Stimulated activated CD8-positive, alpha-beta memory T cell treated with anti-CD3 and anti-CD28 coated beads, Interleukin-4, amount 100 ng/mL, for 1 hour (primary cell): ENCODE measurements at places on chromosomes 5 and 9.

DNA sequence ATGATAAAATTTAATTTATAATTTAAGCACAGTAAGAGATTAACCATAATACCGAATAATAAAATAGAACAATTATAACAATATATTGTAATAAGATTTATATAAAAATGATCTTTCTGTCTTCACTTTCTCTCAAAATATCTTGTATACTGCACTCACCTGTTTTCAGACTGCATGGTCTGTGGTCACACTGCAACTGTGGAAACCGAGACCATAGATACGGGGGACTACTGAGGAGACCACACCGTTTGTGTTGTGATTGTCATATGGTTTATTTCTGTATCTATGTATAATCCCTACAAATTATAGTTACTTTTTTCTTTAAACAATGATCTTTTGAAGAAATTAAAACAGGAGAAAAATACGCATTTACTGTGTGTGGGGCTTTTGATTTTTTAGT is 78.8 kb upstream of the TNFAIP8 start:
- no peak for DNase-seq

DNA sequence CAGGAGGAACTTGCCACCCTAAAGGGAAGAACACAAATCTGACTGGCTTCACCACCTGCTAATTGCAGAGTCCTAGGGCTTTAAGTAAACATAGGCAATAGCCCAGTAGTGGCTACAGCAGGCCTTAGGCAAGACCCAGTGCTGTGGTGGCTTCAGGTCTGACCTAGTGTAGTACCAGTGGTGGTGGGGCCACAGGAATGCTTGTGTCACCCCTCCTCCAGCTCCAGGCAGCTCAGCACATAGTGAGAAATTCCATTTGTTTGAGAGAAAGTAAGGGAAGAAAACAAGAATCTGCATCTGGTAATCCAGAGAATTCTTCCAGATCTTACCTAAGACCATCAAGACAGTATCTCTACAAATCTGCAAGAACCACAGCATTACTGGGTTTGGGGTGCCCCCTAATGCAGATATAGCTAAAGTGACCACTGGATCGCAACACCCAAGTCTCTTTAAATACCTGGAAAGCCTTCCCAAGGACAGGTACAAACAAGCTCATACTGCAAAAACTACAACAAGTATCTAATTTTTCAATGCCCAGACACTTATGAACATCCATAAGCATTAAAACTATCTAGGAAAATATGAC is 102.6 kb upstream of the TRPM3 start:
- no peak for DNase-seq

- DNase-seq: no peak
Observed at GRCh38 chr9:81535542-81536241, 153.7 kb downstream of the TLE1 start.

DNA sequence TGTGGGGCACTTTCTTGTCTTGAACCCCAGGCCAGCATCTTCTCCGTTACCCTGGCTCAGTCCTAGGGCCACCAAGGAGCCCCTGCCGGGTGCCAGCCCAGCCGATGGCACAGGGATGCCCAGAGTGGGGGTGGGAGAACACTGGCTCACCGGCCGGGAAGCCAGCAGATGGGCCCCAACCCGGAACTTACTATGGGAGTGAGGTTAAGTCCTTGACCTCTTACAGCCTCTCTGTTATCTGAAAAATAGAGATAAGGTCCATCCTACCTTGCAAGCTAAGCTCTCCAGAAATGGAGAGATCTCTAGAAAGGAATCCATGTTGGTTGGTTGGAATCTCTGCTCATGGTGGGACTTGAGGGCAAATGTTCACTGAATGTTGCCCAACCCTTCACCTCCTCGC is 20.8 kb downstream of the SH3PXD2B start:
- DNase-seq: no peak

DNA sequence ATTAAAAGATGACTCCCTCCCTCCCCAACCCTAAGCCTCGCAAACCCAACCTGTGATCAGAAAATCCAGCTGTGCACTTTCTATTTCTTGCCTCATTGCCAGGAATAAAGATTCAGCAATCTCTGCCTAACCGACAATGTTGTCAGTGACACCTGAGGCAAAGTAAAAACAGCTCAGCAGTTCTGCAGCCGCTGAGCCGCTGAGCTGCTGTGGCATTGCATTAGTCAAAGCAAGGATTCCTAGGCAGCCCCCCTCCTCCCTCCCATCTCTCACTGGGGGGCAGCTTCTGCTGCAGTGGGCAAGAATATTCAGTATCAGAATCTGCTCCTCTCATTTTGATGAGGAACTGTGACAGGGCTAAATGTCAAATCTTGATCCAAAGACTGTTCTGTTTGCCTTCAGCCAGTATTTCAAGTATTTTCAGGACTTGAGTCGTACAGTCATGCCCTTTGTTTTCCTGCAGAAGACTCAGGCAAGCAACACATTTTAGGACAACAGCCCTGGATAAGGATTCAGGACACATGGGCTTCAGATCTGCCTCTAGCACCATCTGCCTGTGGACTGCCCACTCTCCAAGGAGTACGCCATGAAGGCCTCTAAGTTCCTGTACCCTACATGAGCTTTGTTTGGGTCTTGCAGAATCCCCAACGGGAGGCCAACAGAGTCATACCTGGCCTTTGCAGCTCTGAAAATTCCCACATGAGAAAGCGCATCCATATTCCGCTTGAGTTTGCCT is 41.1 kb upstream of the DAP start:
- no peak for DNase-seq

GRCh38 chr5:113250341-113250953 is 184.3 kb downstream of the TSSK1B start:
- no peak for DNase-seq

- no peak for DNase-seq
Observed at GRCh38 chr9:122315534-122315933, 50.9 kb downstream of the MRRF start.

GRCh38 chr9:108837530-108837929 is 18.3 kb downstream of the ACTL7B start:
- DNase-seq: no peak

- DNase-seq: no peak
Observed at GRCh38 chr5:176773408-176774035, 36.8 kb upstream of the UNC5A start.

GRCh38 chr5:6419340-6419852 is 29.3 kb upstream of the UBE2QL1 start:
- no peak for DNase-seq

GRCh38 chr5:93587597-93588351 is 4.8 kb downstream of the NR2F1 start:
- no peak for DNase-seq

DNA sequence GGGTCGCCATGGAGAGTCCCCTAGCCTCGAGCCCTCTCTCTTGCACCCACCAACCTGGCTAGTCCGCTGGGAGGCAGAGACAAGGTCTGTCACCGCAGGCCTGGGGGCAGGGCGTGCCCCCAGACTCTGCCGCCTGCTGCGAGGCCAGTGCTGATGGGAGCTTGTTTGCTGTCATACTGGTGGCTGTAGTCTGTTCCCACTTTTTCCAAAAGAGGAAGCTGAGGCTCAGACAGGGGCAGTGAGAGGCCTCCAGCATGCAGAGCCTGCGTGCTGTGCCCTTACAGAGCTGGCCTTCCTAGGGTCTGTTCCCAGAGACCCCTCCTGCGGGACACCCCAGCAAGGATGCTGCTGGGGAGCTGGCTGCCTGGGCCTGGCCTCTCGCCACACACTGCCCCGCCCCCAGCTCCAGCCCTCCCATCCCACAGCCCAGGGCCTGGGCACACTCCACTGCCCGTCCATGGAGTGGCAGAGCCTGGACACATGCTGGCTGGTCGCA is 21.0 kb upstream of the SUSD3 start:
- DNase-seq: no peak

DNA sequence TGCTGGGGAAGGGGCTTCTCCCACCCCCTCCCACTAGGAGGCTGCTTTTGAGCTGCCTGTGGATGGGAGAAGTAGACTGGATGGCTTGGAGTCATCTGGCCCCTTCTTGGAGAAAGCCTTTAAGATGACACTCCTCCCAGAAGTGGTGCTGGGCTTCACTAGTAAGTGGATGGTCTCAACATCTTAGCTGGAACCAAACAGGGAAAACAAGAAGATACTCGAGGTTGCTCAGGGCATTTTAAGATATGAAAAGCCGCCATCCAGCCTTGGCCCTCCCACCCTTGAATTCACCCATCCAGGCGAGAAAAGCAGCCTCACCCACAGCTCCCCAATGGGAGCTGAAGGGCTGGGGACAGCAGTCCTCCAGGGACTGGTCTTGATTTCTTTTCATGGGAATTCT is 7.8 kb upstream of the SMIM32 start:
- no peak for DNase-seq

DNA sequence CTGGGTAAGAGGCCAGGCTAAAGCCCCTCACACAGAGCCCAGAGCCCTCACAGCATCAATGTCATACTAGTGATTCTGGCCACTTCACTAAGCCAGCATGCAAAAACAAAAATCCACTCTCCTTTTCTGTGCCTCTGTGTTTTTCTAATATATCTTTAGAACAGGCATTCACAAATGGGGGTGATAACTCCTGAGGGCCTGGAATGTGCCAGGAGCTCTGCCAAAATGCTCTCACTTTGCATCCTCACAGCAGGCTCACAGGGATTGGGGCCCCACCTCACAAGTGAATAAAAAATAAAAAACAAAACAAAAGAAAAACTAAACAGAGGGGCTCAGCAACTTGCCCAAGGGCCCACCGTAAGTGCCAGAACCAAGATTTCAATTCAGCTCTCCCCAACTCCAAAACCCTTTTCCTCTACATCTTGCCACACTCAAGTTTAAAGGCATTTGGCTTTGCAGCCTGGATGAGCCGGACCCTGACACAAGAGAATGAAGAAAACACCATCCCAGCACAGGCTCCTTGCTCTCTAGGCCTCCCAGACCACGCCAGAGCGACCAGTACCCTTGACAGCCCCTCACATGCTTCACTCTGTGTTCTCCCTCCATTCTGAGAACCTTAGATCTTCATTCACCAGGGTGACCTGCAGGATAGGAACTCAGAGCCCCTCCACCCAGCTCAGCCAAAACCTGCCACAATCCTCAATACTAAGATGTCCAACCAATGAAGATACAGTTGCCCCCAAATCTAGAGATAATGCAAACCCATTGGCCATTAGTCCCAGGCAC is 51.3 kb downstream of the SAXO1 start:
- DNase-seq: no peak

DNA sequence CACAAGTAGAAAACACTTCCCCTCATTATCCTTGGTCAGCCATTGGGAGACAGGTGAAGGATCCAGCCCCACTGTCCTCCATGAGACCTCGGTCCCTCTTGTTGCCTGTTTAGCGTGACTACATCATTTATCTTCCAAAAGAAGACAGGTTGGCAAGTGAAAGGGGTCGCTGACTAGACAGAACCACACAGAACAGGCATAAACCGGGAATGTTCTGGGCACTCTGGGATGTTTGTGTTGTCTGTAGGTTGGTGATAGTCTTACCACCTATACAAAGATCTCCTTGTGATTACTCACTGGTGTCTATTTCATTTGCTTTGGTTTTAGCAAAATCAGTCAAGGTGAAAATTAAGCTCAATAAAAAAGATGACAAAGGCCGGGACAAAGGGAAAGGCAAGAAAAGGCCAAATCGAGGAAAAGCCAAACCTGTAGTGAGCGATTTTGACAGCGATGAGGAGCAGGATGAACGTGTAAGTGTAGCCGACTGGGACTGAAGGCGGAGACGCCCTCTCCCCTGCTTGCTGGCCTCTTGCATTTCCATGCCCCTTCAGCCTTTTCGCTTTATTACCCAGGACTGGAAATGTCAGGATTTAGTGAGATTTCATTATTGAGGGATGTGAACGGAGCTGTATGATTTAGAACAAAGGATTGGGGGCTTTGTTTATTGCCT is 175.9 kb downstream of the SMARCA2 start:
- DNase-seq: no peak

DNA sequence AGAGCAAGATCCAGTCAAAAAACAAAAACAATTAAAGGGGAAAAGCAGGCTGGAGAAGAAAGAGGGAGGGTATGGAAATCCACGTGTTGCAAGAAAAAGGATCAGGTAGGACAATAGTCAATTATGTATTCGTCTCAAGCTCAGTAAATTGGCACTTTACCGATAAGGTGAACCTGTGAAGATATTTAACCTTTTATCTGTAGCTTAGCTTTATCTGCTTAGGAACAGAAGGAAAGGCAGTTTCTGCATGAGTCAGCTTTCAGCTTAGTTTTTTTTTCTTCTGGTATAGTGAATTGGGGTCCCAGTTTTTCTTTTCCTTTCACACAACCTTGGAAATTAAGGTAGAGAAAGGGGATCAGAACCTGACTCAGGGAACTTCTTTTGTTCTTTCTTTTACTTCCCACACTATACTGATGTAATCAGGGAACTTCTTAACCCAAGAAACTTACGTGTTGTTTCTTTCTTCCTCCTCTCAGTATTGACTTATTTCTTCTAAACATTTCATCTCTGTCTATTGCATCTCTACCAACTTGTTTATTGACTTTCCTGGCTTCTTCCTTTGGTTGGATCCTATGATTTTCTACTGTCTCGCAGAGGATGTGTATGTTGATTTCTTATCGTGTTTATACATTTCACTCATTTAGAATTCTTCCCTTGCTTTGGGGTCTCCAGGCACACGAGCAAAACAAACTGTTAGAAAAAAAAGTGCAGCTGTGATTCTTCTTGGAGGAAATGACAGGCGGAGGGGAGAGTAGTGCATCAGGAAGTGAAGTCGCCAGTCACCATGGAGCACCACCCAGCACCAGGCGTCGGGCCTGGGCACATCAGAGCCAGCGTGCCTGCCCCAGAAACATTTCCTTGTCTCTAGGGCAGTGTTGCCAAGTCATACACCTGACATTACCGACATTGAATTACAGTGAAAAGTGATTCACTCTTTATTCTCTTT is 123.0 kb upstream of the LHFPL2 start:
- no peak for DNase-seq

DNA sequence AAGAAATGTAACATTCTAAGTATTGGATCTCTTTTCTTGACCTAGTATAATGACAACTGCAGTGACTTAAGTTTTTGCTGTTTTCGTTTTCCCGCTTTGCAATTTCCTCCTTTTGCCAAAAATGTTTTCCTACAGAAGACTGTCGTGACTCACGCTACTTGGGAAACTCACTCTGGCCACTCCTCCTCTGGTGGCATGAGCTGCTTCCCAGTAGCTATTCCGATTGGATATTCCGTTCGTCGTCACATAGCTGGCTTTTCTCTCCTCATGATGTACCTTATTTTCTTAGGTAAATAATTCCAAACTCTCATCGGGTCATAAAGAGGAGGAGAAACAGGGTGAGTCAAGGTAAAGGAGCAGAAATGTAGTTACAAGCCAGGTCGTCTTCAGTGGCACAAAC is 64.9 kb downstream of the GOLPH3 start:
- no peak for DNase-seq

DNA sequence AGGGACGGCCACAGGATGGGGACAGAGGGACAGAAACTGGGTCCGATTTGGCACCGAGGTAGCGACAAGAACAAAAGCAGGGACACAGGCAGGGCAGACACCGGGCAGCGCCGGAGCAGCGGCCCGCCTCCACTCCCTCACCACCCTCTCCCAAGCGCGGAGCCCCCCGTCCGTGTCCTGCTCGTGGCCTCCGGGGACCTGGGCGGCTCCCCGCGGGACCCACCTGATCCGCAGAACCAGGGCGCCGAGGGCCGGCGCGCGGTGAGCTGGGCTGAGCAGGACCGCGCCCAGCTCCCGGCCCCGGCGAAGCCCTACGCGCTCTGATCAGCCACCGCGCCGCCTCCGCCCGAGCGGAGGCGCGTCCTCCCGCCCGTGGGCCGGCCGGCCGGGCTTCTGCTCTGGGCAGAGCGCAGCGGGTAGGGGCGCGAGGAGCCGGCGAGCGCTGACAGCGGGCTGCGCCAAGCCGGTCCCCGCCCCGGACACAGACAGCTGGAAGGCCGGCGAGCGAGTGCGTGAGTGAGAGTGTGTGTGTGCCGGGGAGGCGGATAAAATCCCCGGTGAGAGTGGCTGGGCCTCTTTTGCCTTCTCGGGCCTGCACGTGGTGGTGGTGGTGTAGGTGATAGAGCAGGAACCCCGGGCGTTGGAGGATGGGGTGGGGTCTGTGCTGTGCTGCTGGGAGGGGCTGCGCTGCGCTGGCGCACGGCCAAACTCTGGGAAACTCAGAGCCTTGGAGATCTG is at the start of gene GGTA1:
TSS of gene GGTA1 (minus strand) at position 418 of the 738 bp plus-strand sequence. CDS start 31,922 bp downstream, outside the sequence.
- no peak for DNase-seq
